ENCODE measurements at places on chromosomes 11 and 22.

- no peak for DNase-seq
Measured at GRCh38 chr11:112625814-112626213, 335.4 kb upstream of the NCAM1 start.

DNA sequence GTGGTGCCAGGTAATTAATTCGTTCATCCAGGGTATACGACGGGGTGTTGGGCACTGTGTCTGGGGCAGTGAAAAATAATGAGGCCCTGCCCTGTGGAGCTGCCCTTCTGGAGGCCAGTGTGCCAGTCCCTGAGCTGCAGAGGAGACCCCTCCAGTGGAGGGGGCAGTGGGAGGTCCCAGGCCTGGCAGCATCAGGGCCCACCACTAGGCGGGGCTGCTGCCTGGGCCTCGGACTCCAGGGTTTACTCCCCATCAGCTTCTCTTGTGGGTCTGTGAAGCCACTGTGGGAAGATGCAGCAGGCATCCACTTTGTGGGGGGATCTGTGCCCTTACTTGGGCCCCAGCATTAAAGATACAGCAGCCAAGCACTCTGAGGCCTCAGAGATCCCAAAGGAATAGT lies 17.4 kb upstream of the TMPRSS6 start:
- DNase-seq: no peak

- no peak for DNase-seq
Measured at GRCh38 chr22:29883775-29884097, 762 bp downstream of the MTMR3 start.

DNA sequence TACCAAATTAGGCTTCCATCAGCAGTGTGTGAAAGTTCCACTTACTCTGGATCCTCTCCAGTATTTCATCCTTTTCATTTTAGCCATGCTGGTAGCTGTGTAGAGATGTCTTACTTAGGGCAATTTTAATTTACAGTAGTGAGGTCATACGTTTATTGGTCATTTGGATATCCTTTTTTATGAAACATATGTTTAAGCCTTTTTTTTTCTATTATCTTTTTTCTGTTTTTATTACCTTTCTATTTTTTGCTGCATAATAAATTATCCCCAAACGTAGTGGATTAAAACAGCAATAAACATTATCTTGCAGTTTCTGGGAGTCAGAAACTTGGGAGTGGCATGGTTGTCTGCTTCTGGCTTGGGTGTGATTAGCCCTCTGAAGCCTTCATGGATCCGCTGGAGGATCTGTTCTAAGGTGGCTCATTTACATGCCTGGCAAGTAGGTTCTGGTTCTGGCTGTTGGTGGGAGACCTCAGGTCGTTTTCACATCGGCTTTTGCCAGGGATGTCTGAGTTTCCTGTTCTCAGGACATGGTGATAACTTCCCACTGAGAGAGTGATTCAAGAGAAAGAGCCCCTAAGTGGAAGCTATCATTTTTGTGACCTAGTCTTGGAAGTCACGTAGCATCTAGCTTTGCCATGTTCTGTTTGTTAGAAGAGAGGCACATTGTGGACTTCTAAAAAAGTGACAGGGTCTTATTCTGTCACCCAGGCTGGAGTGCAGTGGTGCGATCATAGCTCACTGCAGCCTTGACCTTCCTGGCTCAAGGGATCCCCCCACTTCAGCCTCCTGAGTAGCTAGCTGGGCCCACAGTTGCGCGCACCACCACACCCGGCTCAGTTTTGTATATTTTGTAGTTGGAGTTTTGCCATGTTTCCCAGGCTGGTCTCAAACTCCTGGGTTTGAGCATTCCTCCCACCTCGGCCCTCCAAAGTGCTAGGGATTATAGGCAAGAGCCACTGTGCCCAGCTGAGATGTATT lies 38.6 kb downstream of the PPP6R3 start:
- DNase-seq: no peak

- DNase-seq: no peak
Measured at GRCh38 chr11:102891736-102892135, 17.0 kb upstream of the MMP12 start.

GRCh38 chr11:65854852-65855837 lies 2.8 kb downstream of the CFL1 start:
- no peak for DNase-seq

- DNase-seq: no peak
Measured at GRCh38 chr11:75383246-75383645, 16.1 kb upstream of the RPS3 start.

DNA sequence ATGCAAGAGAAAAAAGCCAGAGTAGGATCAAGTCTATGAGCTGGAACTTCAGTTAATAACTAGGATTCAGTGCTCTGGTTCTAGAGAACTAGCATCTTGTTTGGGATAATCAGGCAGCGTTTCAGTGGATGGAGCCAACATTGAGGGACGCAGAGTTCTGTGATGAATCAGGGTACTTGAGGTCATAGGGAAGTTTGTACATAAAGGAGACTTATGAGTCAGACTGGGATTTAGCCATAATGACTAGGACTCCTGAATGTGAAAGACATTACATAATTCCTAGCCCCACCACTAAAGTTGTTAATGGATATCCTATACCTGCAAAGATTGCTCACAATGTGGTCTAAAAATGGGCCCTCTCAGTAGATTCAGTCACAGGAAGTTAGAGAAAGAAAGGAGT lies 6.8 kb downstream of the SLN start:
- no peak for DNase-seq

- DNase-seq: no peak
Measured at GRCh38 chr11:6319704-6320410, 444 bp downstream of the CAVIN3 start.

DNA sequence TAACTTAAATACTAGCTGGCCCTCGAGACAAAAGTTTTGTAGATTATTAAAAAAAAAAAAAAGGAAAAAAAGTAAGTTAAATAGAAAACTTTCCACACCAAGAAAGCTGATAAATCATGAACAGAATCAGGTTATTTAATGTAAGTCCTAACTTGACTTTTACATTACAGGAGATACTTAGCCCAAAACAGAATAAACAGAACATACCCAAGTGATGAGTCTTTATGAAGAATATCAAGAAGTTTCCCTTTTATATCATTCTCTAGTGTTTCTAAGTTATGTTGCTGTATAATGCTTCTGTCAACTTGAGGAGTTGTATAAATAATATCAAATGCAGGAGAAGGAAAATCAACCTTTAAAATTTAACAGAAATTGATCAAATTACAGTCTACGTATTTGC lies 44.5 kb upstream of the RPS13 start:
- no peak for DNase-seq

DNA sequence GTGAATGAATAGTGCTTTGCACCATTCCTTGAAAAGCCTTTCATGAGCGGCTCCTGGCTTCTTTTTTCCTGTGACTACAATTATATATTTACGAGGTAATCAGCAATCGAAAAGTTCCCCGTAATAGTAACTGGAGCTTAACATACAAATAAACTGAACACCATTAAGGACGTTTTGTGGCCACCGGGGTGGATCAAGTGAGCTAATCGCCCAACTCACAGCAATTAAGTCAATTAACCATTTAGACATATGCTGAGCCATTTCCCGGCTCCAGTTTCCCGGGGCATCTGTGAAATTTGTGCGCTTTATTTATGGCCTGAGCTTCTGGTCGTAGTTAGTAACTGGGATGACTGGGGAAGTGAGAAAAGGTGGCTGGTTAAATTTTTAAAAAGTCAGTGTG lies 465.2 kb downstream of the MIAT start:
- DNase-seq: no peak

GRCh38 chr11:122094836-122095235 lies 21.2 kb downstream of the BLID start:
- DNase-seq: no peak

DNA sequence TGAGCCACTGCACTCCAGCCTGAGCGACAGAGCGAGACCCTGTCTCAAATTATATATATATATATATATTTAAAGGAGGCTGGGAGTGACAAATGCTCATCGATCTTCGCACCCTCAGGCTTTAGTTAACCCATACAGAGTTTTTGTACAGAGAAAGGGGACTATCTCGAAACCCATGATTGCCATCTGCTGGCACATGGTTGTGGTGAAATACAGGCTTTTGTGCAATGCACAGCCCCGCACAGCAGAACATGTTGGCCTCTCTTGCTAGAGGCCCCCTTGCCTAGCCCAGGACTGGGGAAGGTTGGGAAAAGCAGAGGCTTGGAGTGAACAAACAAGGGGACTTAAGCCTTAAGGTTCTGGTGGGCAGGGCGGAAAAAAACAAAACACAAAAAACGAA lies 3.6 kb downstream of the MYBPC3 start:
- DNase-seq: no peak

- no peak for DNase-seq
Measured at GRCh38 chr11:128626913-128627665, 39.7 kb upstream of the ETS1 start.

DNA sequence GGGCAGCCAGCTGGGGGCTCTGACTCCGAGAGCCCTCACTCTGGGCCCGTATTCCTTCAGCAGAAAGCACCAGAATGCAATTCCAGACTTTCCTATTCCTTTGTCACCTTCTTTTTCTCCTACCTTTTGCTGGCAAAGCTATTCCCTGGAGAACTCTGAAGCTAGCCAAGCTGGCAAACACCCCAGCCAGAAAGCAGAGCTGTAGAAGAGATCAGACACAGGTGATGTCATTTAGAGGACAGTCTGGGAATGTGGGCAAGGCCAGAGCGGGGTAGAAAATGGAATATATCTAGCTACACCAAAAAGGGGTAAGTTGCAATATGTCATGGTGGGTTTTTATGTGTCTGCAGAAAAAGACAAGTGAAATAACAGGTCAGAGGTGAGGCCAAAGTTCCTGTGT lies 205.1 kb downstream of the NXPE2 start:
- DNase-seq: no peak

GRCh38 chr11:5611627-5612026 lies 13.2 kb upstream of the TRIM34 start:
- no peak for DNase-seq

DNA sequence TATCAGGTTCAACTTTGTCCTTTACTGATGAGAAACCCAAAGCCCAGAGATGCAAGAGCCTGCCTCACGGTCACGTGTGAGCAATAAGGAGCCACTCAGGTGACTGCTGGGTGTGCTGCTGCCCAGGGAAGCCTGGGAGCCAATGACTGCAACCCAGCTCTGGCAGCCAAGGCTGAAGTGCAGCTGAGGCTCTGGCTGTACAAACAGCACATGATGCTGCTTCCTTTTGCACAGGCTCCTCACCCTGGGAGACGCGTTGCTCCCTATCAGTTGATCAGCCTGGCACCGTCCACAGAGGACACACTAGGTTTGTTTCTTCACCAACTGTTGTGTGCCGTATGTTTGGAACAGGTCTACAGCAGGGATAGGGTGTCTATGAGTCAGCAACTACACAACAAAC lies 168.7 kb downstream of the EFCAB6 start:
- no peak for DNase-seq

- no peak for DNase-seq
Measured at GRCh38 chr11:116693593-116694348, 79.0 kb downstream of the BUD13 start.

GRCh38 chr11:104098132-104098531 lies 61.7 kb downstream of the DDI1 start:
- DNase-seq: no peak

DNA sequence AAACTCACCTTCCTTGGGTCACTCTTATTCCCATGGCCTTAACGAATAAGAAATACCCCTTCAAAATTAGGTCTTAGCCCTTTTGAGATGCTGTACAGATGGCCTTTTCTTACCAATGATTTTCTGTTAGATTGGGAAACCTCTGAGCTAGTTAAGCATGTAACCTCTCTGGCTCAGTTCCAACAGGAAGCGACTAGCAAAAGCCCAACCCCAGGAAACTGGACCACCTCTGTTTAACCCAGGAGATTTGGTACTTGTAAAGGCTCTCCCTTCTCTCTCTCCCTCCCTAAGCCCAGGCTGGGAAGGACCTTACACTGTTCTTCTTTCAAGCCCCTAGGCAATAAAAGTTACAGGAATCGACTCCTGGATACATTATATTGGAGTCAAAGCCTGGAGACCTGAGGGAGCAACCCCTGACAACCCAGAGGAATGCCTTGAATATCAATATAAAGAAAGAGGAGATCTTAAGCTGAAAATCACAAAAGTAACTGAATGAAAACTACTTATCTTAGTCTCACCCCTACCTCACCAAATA lies 11.7 kb downstream of the APIP start:
- no peak for DNase-seq

DNA sequence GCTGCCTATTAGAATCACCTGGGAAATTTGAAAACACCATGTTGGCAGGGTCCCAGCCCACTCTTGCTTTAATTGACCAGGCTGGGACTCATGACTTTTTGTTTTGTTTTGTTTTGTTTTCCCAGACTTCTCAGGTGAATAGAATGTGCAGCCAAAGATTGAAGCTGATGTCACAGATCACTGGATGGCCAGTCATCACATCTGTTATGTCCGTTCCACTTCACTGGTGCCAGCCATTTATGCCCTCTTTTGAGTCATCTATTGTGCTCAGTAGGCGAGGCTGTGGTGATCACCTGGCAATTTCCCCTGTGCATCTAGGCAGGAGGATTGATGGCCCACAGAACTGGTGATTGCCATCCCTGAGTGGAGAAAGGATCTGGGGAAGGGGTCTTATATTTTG lies 297.3 kb downstream of the INSC start:
- DNase-seq: no peak

DNA sequence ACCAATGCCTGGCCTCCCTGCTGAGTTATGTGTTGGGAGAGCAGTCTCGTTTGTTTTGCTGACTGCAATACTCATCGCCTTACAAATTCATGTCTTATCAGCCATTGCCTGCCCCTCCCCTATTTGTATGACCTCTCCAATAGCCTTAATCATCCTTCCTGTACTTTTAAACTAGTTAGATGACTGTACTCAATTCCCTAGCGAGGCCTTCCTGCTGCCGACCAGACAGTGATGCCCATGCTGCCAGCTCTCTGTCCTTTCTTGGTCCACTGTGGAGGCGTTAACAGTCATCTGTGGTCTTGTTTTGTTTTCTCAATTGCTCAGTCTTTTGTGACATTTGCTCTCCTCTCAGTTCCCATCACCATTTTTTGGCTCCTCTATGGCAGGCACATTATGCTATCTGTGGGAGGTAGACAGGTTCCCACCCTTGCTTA lies 20.3 kb upstream of the YPEL1 start:
- DNase-seq: no peak

DNA sequence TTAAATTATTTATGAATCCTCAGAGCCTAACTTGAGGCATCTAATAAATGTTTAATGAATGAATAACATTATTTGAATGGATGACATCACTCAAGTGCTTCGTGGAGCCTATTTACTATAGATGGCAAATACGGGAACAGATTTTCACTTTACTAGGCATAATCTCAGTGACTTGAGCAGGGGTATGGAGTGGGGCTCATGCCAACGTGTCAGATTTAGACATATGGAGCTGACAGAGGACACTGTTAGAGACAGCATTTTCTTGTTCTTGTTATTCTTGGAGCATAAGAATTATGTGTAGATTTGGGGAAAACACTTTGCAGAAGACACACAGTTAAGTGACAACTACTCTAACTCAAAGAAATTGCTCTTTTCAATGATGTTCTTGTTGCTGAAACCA lies 78.5 kb downstream of the RDX start:
- DNase-seq: no peak
